ENCODE measurements at places on chromosomes 7 and 10.
A peak's percentile ranks its signal among the peaks of the same experiment; 100 is the strongest.

- no peak for DNase-seq
Observed at GRCh38 chr7:44321796-44322195, 3.6 kb downstream of the CAMK2B start.

DNA sequence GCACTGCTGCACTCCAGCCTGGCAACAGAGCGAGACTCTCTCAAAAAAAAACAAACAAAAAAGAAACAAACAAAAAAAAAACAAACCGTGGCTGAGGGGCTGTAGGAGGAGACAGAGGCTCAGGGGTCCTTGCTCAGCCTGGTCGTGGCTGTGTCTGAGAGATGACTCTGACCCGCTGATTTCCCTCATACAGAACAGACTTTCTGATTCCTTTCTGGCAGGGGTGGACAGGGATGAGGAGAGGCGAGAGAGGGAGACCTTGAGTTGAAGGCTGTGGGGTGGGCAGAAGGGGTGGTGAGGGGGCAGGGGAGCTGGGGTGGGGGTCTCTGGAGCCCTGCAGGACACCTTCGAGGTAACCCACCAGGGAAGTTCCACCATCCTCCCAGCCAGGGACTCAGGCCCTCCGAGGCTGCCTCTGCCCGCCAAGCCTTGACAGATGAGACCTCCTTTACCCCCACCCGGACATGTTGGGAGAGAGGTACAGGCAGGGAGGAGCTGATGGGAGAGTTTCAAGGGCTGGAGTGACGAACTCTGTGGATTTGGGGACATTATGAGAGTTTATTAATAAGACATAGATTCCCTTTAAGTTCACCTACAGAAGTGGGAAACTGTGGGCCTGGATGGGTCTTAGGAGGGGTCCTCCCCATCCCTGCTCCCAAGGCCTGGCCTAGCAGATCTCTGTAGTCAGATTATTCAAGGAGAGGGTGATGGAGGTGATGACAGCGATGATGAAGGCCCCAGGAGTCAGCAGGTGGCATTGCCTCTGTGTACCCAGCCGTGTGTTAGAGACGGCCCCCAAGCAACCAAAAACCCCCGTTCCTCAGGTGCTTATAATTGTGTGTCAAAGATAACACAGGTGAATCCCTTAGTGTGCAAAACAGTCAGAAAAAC, 2.0 kb downstream of the MUC12 start:
- no peak for DNase-seq

GRCh38 chr7:81932936-81933335, 163.1 kb upstream of the HGF start:
- DNase-seq, result no peak

GRCh38 chr10:1123198-1123597, 67.0 kb downstream of the WDR37 start:
- no peak for DNase-seq

GRCh38 chr10:121084016-121084674, 233.0 kb downstream of the WDR11 start:
- no peak for DNase-seq

- no peak for DNase-seq
Observed at GRCh38 chr10:63273577-63273976, 140.4 kb downstream of the NRBF2 start.

DNA sequence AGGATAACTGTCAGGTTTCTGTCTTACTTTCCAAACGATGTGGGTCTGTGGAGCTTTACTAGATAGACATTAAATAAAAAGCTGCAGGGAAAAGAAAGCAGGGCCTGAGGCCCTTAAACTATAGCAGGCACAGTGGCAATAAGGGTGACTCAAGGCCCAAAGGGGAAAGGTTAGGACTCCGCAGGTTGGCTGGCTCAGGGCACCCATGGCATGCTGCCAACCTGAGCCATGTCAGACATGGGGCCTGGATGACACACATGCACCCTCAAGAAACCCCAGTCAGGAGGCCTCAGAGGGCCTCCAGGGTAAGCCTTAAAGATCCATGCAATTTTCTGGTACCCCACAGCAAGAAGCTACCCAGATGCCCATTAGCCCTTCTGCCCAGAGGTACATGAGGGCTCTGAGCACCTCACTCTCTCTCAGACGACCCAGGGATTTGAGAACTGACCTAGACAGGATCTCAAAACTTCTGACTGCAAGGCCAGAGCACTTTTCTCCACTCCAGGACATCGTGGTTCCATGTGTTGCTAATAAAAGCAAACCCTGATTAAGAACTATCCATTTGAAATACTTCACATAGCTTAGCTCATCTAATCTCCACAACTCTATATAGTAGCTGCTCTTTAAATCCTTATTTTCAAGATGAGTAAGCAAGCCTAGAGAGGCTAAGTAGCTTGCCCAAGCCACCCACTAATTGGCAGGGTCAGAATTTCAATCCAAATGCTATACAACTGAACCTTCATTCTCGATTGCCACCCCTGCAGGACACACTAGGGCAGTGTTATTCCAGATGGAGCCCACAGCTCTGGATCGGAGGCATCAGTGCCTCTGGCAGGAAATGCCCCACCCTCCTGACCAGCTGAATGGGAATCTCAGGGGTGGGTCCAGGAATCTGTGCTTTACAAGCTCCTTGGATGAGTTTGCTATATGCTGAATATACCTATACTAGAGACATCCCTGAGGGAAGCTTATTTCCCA, 132.5 kb upstream of the EFCAB10 start:
- DNase-seq, result no peak

- no peak for DNase-seq
Observed at GRCh38 chr10:6780008-6780677, 200.1 kb upstream of the PRKCQ start.

- DNase-seq, result no peak
Observed at GRCh38 chr10:5564537-5565204, 39.9 kb downstream of the CALML3 start.

DNA sequence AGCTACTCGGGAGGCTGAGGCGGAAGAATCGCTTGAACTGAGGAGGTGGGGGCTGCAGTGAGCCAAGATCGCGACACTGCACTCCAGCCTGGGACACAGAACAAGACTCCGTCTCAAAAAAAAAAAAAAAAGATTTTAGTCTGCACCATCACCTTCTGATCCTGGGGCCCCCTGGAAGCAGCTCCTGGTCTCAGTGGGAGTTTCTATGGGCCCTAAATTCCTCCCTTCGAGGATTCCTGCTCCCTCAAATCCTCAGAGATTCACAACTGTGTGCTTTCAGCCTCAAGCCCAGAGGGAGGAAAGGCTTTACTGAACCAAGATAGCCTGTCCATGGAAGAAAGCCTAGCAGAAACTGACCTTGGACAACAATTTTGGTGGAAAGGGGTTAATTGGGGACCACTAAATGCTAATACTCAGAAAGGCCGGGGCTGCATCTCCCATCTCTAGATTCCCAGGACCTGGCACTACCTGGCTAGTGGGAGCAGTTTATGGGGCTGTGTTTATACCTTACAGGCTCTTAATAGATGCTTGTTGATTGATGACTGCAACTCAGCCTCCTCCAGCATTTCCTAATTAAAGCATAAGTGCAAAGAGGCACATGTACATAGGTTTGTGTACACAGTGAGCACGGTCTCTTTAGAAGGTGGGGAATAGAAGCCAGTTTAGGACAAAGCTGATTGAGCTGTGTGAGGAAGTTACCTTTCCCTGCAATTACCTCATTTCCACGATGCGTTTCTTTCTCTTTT, 9.2 kb upstream of the FGFR2 start:
- DNase-seq, result no peak

DNA sequence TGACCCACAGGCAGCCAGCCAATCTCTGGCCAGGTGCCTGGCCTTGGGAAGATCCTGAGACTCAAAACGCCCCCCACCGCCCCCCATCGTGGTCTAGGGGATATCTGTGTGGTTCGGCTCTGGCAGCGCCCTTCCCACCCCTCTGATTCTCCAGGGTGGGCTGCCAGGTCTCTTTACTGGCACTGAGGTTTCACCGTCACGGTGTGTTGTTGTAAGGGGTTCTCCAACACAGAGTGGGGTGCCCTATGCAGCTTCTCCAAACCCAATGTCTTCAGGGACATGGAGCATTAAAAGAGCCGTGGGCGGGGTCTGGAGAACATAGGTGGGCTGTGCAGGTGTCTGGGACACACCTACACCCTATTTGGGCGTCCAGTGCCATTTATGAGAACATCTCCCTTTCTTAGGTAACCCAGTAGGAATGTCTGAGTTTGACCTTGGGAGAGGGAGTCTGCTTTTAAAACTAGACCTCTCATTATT, 1.5 kb downstream of the MAFK start:
- DNase-seq, result no peak

DNA sequence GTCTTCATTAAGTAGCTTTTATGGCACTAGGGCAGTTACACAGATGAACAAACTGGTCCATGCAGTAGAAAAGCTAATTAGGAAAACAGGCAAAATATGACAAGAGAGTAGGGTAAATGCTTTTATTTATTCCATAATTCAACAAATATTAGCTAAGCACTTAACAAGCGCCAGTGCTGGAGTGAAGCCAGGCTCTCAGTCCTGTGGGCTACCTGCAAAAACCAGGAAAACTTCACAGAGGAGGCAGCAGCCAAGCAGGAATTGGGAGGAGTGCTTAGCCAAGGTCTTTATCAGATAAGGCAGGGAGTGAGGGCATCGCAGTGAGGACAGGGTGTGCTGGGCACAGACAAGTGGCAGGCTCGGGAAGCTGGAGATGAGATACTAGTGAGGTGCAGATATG, 4.9 kb upstream of the KAT6B start:
- DNase-seq, result no peak

GRCh38 chr7:100861616-100861985, 5.6 kb upstream of the TRIP6 start:
- no peak for DNase-seq

GRCh38 chr10:33277135-33277536, 57.3 kb downstream of the NRP1 start:
- DNase-seq, result no peak

- DNase-seq, result no peak
Observed at GRCh38 chr7:46619723-46620310, 698.7 kb upstream of the IGFBP3 start.

DNA sequence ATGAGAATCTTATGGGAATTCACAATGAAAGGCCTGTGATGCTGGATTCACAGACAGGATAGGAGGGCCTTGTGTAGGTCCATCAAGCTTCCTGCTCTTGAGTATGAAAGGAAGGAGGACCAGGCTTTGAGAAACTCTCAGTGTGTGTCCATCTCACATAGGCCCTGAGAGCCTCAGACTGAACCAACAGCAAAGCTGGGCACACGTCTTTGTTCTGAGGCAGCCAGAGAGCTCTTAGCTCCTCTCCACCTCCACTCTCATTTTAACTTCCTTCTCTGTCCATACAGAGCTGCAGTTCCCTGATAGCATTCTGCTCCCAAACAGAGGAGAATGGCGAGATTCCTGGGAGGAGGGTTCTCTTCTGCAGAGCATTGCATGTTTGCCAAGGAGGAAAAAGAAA, 515.6 kb downstream of the CALN1 start:
- DNase-seq, result no peak

DNA sequence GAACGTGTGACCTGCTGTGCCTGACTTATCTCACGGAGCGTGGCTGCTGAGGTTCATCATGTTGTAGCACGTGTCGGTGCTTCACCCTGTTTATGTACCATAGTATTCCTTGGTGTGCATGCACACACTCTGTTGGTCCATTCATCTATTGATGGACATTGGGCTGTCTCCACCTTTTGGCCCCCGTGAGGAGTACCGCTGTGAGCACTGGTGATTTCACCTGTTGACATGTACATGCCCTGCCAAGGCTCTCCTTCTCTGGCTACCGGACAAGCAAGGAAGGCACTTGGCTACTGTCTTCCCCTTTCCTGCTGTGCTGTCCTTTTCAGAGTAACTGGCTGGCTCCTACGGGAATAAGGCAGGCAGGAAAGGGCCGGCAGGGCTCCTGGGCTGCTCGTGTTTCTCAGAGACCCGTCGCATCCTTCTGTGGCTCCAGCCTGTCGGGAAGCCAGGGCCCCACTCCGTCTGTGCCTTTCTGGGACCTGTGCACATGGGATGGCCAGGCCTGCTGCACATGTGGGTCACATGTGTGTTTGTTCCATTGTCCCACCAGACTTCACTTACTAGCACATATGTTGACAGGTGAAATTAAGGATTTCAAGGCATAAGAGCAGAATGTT, 17.8 kb upstream of the TBRG4 start:
- DNase-seq, result no peak

- DNase-seq, result no peak
Observed at GRCh38 chr10:76034353-76035205, 603.2 kb downstream of the LRMDA start.

GRCh38 chr10:15723803-15724202, 4.1 kb upstream of the ITGA8 start:
- no peak for DNase-seq

- no peak for DNase-seq
Observed at GRCh38 chr7:30765408-30765807, 5.8 kb upstream of the MINDY4 start.

- DNase-seq, result no peak
Observed at GRCh38 chr7:16815001-16815400, 10.2 kb upstream of the AGR2 start.

- no peak for DNase-seq
Observed at GRCh38 chr10:84551437-84552120, 223.2 kb downstream of the CCSER2 start.

DNA sequence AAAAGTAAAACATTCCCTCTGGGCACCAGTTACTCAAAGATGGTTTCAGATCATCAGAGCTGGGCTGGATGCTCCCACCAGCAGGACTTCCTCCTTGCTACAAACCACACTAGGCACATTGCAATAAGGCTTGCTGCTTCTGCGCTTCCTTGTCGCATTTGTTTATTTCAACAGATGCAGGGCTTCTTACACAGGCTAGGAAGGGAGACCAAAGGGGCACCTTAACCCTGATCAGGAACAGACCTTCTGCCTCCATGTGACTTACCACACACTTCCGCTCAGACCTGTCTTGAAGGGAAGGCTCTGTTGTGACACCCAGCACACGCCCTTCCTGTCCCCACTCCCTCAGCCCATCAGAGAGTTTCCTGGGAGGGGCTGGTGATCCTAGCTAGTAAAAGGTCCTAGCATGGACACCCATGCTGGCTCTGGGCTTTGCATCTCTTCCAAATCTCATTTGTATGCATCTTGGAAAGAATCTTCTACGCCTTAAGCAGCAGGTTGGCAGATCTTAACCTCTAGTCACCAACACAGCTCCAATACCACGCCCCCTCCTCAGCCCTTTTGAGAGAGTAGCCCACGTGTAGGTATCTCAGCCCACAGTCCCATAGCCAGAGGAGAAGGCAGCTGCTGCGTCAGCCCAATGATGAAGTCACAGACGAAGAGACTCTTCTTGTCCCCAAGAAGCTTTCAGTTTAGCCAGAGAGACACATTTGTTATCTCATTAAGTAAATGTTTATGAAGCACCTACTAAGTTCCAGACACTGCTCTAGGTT, 47.1 kb upstream of the SVIL start:
- DNase-seq, result peak; percentile 22

DNA sequence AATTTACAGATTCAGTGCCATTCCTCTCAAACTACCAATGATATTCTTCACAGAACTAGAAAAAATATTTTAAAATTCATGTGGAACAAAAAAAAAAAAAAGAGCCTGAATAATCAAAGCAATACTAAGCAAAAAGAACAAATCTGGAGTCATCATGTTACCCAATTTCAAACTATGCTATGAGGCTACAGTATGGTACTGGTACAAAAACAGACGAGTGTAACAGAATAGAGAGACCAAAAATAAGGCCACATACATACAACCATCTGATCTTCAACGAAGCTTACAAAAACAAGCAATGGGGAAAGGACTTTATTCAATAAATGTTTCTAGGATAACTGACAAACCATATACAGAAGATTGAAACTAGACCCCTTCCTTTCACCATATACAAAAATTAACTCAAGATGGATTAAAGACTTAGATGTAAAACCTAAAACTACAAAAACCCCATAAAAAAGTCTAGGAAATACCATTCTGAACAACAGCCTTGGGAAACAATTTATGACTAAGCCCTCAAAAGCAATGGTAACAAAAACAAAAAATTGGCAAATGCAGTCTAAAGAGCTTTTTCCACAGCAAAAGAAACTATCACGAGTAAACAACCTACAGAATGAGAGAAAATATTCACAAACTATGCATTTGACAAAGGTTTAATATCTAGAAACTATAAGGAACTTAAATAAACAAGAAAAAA, 207.7 kb downstream of the PTN start:
- DNase-seq, result no peak
